HS-5 (cell line): ENCODE measurements at places on chromosomes 7 and 10.

DNA sequence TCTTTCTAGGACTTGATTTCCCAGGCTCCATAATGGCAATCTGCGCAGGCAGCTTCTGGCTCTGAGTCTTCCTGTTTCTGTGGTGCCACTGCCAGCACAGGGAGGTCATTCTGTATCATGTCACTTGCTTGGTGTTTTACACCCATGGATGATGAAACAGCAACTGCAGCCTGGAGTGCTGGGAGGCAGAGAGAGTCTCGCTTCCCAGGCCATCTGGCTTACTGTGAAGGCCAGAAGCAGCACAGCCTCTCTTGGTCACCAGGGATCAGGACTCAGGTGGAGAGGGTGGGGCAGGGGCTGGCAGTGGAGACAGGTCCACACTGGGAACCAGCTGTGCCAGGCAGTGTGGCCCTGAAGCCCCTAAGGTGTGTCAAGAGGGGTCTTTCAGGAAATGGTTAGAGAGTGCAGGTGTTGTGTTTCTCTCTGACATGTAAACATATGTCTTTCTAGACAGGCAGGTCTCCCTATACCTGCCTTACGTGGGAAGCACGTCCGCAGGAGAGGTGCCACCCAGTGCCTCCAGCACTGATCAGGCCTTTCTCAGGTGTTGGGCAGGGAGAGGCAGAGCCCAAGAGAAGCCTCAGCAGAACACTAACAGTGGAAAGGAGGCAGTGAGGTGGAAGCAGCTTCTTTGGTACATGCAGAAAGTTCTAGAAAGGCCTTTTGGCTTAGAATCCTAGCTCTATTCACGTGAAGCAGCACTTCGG is 71.4 kb downstream of the INSIG1 start:
- no peak for DNase-seq

DNA sequence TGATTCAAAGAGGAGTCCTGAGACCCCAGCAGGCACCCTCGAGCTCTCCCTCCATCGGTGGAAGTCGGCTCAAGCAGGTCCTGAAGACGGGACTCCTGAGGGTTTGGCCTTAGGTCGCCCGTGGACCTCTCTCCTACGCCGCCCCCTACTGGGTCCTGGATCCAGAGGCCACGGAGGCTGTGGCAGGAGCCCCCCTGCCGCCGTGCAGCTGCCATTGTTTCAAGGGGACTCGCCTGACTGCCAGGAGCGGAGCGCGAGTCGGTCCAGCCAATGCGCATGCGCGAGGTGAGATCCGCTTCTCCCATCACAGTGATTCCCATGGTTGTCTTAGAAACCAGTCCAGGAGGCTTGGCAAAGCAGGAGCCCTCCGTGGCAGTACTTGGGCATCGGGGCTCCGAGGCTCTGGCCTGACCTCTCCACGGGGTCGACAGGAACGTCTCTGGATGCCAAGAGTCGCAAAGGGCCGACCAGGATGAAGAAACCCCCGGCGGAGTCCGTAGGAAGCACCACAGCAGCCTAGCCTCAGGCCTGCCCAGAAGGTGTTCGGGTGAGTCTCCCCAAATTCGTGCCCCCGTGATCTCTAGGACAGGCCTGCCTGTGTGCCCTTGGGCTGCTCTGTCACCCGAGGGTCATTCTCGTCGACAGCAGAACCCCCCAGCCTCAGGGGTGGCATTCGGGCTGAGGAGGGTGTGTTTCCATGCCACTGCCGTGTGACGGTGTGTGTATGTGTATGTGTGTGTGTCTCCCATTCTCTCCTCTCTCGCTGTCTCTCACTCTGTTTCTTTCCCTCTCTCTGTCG is 322.3 kb downstream of the ZNF716 start:
- DNase-seq = no peak

- no peak for DNase-seq
Measured at GRCh38 chr7:116948934-116949333, 4.4 kb upstream of the ST7 start.

DNA sequence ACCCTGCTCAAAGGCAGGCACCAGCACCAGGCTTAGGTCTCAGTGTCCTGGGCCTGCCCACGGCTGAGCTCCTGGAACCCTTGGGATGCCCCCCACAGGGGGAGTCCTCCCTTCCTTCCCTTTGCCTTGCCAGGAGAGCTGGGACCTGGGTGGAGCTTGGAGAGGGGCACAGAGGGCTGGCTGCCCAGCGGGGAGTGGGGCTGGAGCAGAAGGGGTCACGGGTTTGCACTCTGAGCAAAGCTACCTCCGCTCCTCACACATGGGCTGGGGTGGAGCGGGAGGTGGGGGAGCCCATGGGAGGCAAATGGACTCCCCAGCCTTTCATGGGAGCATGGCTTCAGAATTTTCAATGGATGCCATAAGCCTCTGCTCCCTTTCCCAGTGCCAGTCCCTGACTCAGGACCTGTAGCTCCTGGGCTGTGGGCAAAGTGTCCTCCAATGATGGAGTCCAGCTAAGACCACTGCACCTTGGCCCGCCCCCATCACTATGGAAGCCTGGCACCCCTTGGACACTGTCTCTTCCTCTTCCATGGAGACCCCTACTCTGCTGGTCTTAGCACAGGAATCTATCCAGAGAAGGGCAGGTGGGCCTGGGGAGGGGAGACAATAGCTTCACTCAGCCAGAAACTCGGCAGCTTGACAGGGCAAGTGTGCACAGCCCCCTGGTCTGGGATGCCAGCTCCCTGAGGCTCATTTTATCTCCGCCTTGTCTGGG is 39.9 kb downstream of the LDB3 start:
- no peak for DNase-seq

DNA sequence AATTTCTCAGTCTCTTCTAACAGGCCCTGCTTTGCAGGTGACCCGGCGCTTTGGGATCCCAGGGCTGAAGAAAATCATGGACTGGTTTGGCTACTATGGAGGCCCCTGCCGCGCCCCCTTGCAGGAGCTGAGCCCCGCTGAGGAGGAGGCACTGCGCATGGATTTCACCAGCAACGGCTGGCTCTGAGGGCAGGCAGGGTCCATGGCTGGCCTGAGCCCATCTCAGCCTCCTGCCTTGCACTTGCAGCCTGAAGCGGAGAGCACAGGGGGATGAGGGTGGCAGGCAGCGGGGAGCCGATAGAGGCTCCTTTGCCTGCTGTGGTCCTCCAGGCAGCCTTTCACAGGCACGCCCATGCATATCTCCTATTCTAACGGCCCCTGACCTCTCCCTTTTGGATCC is 21.8 kb downstream of the MORN4 start:
- no peak for DNase-seq

DNA sequence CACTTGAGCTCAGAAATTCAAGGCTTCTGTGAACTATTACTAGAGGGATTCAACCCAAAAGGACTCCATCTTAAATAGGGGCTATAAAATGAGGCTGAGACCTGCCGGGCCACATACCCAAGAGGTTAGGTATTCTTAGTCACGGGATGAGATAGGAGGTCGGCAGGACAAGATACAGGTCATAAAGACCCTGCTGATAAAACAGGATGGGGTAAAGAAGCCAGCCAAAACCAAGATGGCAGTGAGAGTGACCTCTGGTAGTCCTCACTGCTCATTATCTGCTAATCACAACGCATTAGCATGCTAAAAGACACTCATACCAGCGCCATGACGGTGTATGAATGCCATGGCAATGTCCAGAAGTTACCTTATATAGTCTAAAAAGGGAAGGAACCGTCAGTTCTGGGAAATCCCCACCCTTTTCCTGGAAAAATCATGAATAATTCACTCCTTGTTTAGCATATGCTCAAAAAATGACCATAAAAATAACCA is 101.2 kb upstream of the TRIM24 start:
- DNase-seq = no peak

DNA sequence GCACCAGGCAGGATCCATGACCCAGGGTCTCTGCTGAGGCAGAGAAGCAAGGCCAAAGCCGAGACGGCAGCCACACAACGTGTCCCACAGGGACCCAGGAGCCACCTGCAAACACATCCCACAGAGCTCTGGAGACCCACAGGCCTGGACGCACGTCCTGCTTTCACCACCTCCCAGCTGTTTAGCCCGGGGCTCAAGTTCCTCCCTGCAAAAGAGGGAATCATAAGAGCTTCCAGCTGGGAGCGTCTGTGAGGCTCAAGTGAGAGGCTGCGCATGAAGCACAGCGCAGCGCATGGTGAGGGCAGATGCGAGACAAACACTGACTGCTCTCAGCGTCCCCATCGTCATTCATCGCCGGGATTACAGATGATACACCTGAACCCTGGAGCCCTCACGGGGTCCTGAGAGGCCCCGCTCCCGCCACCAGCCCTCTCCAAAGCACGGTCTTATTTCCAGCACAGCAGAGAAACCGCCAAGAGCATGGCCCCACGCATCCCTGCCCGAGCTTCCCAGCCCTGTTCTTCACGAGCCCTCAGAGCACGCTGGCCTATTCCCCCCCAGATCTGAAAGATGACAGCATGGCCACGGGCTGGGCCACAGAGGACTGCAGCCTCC is 88.7 kb downstream of the MAD1L1 start:
- DNase-seq = no peak

DNA sequence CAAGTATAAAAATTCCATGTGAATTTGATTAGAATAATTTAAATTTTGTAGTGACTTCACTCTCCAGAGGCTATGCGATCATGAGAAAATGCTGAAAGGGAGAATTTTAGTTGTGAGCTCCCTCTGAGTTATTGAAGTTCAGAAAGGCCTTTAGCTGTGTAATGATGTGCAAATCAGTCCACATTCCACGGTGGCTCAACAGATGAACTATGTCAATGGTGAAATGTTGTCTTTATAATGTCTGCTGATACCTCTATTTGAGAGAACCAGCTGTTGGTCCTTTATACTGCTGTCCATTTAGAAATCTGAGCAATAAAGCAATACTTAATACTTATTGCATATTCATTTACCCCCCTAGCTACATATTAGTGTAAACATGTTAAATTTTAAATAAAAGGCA is 7.1 kb upstream of the ITGB8 start:
- DNase-seq = no peak

GRCh38 chr10:62459072-62459471 is 84.9 kb downstream of the ZNF365 start:
- peak; percentile 53 for DNase-seq

DNA sequence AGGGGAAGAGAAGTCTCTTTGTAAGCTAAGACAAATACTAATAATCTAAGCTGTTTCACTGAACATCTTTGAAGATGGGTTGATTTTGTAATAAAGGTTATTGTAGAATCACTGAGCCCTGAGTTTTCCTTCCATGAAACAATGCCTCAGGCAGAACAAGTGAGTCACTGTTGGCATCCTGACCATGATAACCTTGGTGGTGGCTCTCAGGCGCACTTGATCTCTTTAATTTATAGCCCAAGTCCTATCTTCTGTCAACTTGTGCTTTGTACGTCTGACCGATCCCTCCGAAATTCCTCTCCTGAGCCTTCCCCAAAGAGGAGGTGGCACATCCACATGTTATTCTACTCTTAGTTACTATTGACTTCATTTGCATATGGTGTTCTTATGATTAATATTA is 812.9 kb downstream of the REEP3 start:
- no peak for DNase-seq

DNA sequence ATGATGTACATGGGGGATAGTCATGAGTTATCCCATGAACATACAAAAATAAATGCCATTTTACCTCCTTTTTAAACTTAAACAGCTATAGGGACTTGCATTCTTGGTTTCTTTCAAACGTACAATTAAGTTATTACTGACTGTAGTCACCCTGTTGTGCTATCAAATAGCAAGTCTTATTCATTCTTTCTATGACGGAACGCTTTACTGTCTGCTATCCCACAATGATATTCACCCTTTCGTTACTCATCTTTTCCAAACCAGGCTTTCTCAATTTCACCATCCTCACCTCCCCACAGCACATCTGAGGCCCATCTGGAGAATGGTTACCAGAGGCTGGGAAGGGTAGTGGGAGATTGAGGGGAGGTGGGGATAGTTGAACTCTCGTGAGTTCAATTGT is 218.8 kb downstream of the PHF14 start:
- no peak for DNase-seq

GRCh38 chr7:7709291-7709690 is 9.1 kb downstream of the RPA3 start:
- no peak for DNase-seq

DNA sequence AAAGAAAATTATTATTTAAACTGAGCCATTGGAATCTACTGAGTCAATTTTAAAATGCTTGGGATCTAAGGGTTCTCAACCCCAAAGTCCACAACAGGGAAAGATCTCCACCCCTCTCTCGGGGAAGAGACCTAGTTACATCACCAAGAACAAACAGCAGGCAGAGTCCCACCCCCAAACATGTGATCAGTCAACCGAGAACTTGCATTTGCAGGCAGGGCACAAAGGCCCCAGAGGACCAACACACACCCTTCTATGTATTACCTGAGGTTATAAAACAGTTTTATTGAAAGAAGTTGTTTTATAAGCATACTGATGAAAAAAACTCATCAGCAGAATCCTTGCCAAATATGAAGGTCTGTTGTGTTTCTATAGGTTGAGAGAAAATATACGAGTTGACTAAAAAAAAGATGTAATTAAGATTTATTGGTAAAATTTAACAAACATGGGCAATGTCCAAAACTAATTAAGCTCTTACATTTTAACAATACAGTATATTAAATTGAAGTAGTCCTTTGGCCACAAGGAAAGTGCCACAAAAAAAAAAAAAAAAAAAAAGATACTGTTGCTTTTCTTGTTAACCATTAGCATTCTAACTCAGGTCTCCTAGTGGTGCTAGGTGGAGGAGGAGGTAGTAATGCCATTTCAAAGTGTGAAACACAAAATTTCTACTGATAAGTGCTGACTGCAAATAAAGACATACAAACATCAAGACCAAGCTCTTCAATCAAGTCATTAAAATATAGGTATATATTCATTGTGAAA is 975 bp upstream of the USP54 start:
- no peak for DNase-seq

- DNase-seq = no peak
Measured at GRCh38 chr7:105800849-105801534, 75.4 kb downstream of the ATXN7L1 start.

- no peak for DNase-seq
Measured at GRCh38 chr10:110358869-110359629, 54.3 kb upstream of the SMNDC1 start.

- DNase-seq = no peak
Measured at GRCh38 chr7:68504716-68505115, 1093.6 kb upstream of the AUTS2 start.

- peak; percentile 53 for DNase-seq
Measured at GRCh38 chr7:768881-769504, 41.9 kb upstream of the PRKAR1B start.

DNA sequence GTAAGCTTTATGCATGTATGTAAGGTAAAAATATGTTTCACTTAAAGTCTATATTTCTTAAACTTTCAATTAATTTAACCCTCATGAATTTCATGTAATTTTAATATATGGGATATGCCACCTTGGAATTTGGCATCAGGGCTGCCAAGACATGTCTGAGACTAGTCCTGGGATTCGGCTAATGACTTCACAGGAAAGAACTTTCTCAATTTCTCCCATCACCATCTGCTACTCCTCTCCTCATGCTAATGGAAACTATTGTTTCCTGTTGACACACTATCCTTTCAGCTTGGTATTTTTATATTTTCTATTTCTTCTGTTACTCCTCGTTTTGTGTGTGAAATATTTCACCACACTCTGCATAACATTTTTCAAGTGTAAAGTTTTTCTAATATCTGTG is 205.9 kb downstream of the ARL4A start:
- DNase-seq = no peak
